ENCODE measurements at places on chromosomes 12 and 14.
A peak's percentile ranks its signal among the peaks of the same experiment; 100 is the strongest.

DNA sequence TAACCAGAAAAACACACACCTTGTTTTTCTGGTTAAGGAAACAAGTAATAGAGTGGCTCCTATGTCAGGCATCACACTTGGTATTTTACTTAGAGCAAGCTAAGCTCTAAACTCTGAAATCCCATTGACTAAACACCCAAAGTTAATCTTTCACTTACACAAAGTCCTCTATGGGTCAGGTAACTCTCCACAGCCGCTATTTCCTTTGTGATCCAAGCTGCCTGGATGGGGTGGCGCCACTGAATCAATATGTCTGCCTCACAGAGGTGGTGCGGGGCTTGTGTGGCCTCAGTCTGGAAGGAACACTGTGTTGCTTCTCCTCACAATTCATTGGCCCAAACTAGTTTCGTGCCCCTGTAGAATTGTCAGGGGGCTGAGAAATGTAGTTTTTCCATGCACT lies 160.0 kb upstream of the E2F7 start:
- no peak for DNase-seq

DNA sequence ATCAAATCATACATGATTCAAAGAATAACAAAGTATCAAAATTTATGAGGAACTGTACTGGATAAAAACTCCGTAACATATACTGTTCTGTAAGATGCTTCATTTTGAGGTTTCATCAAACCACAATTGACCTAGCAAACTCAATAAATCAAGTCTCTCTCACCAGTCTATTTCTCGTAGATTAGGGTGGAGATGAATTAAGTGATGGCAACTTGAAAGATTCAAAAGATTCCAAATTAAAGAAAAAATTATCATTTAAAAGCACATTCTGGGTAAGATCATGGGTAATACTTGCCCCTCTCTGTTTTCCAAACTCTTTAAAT lies 74.4 kb downstream of the PAPLN start:
- no peak for DNase-seq

DNA sequence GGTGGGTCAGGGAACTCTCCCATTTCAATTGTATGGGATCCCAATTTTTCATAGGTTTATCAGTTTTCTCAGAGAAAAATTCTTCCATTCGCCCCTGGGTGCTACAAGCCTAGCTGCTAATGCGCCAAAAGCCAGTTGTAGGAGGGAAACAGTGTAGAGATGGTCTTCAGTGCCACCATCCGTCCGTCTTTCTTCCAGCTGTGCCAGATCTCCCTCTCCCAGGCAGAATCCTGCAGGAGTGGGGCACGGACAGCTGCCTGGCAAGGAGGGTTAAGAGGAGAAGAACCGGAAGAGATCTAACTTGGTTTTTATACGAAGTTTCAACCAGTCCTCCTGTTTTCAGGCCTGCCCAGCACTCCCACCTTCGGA lies 38.9 kb upstream of the FUT8 start:
- DNase-seq, result no peak

DNA sequence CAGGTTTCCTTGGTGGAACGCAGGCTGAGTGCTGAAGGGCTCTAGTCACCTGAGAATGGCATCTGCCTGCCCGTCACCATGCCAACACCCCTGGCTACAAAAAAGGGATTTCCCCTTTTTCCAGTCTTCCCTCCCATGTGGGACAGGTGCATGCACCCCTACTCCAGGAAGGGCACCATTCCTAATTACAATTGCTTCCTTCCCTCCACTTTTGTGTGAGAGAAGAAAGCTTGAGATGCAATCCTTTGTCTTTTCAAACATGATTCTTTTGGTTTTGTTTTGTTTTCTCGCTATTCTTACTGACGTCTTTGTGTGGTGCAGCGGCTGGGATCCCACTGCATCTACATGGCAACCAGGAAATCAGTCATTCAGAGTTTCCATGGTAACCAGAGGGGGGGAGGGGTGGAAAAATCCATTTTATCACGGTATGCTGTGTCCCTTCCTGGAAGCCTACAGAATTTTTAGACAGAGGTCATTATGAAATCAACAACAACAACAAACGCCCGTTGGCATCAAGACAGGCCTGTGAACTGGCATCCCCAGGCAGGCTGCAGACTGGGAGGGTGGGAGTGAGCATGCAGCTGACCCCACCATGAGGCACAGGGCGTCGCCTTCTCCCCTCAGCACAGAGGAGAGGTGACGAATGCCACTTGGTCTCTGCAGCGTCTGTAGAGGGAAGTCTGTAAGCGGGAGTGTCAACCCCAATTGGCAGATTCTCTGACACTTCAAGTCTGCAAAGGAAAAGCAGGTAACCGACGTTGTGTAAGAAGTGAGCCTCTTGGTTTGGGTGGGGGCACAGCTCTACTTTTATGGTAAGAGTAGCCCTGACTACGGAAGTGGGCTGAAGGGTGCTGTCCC lies 13.6 kb upstream of the GNG2 start:
- DNase-seq, result peak; percentile 74

GRCh38 chr12:120984351-120984898 lies 6.1 kb downstream of the HNF1A start:
- DNase-seq, result no peak

- DNase-seq, result no peak
Measured at GRCh38 chr12:68231691-68232090, 6.1 kb upstream of the IL26 start.

GRCh38 chr12:5123921-5124320 lies 80.2 kb downstream of the KCNA5 start:
- no peak for DNase-seq

DNA sequence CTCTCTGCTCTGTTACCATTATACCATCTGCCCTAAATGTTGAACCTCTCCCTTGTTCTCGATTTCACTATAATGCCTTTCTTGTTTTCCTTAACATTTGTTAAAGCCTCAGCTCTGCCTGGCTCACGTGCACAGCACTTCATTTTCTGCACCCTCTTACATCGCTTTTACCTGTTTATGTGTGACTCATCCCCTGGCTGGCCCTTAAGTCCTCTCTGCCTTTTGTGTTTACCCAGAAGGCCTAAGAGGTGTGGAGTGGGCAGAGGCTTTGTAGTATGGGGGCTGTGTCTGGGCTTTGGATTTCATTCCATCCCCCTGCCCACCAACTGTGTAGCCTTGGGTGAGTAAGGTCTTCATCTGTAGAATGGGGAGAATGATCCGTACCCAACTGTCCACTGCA lies 36.5 kb downstream of the UBE3B start:
- no peak for DNase-seq

DNA sequence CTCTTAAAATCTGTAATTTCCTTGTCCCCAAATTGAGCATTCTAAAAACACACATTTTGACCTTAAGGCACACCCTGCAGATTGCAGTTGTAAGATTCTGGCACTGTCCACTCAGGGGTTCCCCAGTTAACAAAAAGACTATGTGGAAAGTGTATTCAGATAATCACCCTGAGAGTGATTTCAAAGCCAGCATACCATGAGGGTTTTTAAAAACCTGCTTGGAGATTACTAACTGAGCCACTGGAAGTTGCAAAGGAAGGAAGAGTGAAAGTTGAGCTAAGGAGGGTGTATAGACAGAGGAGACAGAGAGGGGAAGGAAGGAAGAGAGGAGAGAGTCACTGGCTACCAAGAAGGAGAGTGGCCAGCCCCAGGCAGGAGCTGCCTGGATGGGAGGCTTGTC lies 82.6 kb downstream of the EML1 start:
- no peak for DNase-seq

- DNase-seq, result no peak
Measured at GRCh38 chr12:49483619-49484018, 55.2 kb upstream of the KCNH3 start.

GRCh38 chr12:19761463-19761862 lies 322.2 kb downstream of the AEBP2 start:
- no peak for DNase-seq

GRCh38 chr12:130157998-130158753 lies 4.1 kb upstream of the FZD10 start:
- DNase-seq, result no peak

- no peak for DNase-seq
Measured at GRCh38 chr12:123681605-123682004, 10.7 kb downstream of the TCTN2 start.

GRCh38 chr14:104702106-104702505 lies 12.7 kb downstream of the INF2 start:
- no peak for DNase-seq

Measured in activated T-helper 1 cell treated with Interleukin-2 at 50 U/mL for 16 hours (primary cell).